ENCODE measurements at places on chromosomes 5 and 9.

DNA sequence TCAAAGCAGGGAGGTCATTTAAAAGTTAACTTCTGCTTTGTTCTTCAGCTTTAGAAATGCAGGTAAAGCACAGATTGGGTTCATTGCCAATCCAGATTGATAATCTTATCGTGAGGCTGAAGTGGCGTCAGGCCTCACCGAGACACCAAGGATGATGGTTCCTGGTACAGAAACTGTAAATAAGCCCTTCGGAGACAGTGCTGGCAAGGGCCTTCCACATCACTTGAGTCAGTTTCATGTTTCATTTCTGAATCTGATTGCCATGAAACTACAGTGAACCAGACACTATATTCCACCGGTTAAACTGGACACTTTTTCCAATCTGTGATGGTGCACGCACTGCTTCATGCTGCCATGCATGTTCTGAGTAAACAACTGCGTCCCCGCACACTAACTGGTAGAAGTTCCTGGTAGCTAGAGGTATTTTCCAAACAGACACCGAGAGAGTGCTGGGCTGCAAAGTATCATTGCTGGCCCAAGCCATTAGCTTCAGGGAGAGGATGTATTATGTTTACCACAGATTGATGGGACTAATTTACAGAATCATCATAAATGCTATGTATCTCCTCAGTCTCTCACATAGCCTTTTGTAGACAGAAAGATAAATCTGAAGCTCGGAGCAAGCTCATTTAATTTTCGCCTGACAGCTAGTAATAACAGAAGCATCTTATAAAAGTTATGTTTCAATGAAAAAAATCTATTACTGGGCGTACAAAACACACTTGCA is 336.1 kb downstream of the GLIS3 start:
- DNase-seq = no peak

DNA sequence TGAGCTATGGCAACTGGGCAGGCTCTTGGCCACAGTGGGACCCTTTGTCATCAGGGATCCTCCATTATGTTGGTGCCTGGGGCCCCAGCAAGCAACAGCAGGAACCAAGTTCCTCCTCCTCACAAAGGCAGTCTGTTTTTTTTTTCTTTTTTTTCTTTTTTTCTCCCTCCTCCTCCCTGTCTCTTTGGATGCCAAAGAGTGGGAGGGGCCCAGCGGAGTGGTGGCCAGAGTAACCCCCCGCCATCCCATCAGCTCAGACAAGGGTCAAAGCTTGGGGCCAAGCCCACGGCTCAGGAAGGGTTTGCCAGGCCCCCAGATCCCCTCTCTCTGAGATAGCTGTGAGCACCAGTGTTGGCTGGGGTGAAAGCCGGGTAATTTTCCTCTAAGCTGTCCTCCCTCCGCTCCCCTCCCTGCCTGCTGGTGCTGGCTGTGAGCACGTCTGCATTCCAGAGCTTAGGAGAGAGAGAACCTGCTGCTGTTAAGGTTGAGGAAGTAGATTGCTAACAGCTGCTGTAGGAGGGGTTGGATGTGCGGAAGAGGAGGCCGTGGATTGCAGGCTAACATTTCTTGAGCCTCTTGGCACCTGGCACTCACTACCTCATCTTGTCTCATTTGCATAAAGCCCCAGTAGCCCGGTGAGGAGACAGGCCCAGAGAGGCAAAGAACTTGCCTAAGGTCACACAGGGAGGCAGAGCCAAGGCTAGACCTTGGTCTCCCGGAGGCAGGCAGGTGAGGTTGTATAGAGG is 21.2 kb downstream of the GSN start:
- peak; percentile 66 for DNase-seq

DNA sequence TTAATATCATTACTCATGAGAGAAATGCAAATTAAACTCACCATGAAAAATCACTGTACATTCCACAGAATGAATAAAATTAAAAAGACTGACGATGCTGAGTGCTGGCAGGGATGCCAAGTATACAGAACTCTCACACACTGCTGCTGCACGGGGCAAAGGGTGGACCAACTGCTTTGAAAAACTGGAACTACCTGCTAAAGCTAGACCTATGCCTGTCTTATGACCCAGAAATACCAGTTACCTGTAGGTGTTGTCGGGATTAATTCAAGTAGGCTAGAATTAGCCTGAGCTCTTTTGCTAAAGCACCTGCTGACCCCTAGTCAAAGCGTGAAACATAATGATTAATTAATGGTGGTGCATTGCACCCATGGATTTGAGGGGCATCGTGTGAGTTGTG is 36.5 kb upstream of the ANKRD18A start:
- DNase-seq = no peak

GRCh38 chr5:142245786-142246185 is 79.0 kb downstream of the SPRY4 start:
- DNase-seq = no peak

- DNase-seq = no peak
Observed at GRCh38 chr5:38745836-38746732, 99.7 kb upstream of the OSMR start.

GRCh38 chr5:16709691-16710433 is 93.1 kb upstream of the RETREG1 start:
- DNase-seq = no peak

DNA sequence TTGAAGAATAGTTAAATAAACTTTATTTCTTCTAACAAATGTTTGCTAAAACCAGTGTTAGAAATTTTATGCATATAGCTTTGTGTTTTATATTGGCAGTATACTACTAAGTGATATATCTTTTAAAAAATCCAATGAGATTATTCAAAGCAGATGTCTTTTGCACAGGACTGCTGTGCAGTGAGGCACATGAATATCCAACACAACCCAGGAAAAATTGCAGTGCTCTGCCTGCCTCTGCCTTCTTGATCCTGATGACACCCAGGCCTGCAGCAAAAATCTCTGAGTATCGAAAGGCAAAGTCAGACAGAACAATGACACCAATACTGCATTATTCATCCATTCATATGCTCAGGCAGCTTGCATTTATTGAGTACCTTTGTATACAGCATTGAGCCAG is 1076.5 kb upstream of the ARRDC3 start:
- no peak for DNase-seq

DNA sequence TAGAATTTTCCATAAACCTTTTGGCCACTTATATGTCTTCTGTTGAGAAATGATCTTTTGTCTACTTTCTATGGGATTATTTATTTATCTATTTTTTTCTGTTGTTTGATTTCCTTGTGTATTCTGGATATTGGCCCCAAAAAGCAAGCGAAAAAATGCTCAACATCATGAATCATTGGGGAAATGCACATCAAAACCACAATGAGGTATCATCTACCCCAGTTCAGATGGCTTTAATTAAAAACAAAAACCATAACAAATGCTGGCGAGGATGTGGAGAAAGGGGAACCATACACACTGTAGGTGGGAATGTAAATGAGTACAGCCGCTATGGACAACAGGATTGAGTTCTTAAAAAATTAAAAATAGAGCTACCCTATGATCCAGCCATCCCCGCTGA is 125.0 kb upstream of the LPCAT1 start:
- DNase-seq = no peak

DNA sequence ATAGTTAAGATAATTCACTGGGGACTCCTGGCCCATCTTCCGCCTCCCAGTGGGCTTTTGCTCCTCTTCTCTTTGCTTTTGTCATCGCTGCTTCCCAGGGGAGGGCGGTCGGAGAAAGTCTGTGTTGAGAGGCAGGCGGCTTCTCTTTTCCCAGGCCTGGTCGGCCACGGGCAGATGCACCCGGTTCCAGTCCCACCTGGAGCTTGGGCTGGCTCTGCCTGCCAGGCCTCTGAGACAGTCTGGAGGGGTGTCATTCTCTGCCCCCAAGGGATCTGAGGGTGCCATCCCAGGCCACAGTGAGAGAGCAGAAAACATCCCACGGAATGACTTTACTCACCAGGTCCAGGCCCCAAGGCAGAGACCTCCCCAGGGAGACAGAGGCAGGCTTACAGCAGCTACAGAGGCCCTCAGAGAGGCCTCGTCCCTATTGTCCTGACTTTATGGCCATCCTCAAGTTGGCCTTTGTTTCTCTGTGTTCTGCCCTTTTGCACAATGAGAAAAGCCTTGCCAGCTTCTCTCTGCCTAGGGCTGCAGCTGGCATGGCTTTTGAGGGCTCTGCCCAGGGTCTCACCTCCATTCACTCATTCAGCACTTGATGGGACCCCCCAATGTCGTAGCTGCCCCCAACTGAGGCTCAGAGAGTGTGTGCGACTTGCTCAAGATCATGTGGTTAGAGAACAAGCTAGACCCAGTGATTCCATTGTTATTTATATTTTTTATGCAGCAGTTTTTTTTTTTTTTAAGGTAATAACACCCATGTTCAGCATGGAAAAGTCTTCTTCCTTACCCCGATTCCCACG is 44.2 kb upstream of the BOD1 start:
- no peak for DNase-seq

DNA sequence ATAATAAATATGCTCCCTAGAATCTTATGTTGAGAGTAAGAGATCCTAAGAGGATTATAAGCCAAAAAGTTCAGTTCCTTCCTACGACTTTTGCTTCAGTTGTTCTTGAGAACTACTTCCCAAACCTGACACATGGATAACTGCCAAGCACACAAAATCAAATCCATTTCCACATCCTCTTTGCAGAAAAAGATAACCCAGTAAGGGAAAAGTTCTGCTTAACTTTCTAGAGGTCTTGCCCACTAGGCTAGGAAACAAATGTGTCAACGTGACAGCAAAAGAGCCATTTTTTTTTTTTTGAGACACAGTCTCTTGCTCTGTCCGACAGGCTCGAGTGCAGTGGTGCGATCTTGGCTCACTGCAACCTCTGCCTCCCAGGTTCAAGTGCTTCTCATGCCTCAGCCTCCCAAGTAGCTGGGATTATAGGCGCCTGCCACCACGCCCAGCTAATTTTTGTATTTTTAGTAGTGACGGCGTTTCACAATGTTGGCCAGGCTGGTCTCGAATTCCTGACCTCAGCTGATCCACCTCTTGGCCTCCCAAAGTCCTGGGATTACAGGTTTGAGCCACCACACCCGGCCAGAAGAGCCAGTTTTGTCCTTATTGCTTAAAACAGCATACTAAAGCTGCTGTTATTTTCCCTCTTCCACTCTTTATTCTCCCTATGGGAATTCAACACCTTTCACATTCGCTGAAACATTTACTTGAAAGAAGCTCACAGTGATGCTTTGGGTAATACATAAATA is 24.2 kb downstream of the CSNK1A1 start:
- DNase-seq = no peak

DNA sequence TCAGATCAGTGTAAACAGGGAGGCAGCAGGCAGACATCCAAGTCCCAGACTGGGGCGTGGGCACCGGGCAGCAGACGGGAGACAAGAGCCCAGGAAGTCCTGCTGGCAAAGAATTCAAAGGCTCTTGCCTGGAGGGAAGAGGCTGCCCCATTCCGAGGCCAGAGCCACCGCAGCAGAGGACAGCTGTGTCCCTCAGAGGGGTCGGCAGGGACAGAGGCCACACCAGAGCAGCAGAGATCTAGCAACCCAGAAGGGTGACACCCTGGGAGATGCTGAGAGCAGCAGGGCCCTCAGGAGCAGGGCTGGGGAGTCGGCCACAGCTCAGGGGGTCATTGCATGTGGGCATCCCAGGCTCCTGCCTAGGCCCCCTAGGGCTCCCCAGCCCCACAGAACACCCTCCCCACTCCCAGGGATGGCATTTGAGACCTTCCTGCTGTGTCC is 29.1 kb downstream of the ADAMTS2 start:
- no peak for DNase-seq

GRCh38 chr9:115193777-115194176 is 75.8 kb upstream of the TNC start:
- DNase-seq = no peak

- DNase-seq = no peak
Observed at GRCh38 chr5:174606646-174607045, 117.7 kb upstream of the MSX2 start.

- DNase-seq = no peak
Observed at GRCh38 chr9:89679581-89679980, 74.8 kb downstream of the GADD45G start.

GRCh38 chr5:138448481-138449398 is 9.9 kb downstream of the REEP2 start:
- no peak for DNase-seq

DNA sequence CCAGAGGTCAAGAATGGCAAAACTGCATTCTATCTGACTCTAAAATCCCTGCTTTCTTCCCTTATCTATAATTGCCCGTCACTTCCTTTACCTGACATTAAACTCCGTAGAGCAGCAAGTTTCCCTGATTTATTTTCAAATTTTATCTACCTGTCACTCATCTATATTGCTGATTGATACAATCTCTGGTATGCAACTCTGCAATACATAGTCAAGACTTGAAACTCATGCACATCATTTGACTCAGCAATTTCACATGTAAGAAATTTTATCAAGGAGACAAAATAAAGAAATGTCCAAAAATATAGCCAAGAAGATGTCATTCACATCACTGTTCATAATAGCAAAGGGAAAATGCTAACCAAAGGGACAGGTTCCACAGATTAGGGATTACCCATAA is 39.5 kb downstream of the FBXW11 start:
- DNase-seq = no peak

DNA sequence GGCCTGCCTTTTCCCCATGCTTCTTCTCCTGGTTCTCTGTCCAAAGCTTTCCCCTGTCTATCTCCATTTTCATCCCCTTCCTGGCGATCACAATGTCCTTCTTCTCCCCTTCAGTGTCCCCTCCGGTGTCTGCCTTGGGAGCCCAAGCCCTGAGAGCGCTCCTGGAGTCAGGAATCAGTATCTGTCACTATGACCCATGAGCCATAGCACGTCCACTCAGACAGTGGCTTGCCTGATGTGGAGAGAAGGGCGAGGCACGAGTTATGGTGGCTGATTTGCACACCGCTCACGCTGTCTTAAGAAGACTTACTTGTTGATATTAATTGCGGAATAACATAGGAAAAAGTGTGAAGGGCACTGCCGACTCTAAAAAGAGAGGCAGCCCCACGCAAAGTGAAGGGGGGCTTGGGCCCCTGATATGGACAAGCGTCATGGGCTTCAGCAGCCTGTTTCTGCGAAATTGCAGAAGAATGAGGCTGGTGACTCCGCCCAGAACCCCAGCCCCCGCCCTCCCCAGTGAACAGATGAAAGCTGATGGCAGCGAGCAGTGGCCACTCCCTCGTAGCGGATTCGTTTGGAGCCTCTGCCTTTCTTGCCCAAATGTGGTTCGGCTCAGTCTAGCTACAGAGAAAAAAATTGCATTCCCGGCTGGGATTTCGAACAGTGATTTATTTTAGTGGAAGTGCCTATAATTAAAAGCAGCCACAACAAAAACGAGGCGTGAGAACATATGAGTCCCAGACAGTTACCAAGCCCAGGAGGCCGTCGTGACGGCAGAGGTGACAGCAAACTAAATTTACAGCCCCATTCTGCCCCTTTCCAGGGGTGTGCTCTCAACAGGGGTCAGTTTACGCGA is 149.8 kb downstream of the ICE1 start:
- no peak for DNase-seq

DNA sequence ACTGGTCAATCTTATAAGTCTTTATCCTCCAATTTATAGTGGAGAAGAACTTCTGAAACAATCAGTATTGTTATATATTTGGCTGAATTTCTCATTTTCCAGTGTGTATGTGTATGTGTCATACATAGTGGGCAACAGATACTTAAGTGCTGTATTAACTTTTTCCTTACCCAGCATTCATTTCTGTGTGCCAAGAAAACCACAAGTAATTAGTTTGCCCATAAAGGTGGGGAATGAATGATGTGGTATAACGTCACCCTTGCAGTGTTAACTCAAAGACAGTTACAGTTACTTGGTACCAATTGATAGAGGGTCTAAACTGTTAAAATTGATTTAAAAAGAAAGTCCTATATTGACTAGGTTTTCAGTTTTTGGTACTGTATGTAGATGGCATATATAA is 2.0 kb downstream of the OGN start:
- no peak for DNase-seq
